D341Med (cell line): ENCODE measurements at places on chromosomes 3 and 15.

DNA sequence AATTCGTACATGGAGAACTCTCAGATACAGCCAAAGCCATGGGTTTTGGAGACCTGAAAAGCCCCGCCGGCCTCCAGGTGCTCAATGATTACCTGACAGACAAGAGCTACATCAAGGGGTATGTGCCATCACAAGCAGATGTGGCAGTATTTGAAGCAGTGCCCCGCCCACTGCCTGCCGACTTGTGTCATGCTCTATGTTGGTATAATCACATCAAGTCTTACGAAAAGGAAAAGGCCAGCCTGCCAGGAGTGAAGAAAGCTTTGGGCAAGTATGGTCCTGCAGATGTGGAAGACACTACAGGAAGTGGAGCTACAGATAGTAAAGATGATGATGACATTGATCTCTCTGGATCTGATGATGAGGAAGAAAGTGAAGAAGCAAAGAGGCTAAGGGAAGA is 23.5 kb downstream of the MYO5A start:
- DNase-seq: no peak

GRCh38 chr3:119120480-119120879 is 25.5 kb upstream of the TEX55 start:
- no peak for DNase-seq

DNA sequence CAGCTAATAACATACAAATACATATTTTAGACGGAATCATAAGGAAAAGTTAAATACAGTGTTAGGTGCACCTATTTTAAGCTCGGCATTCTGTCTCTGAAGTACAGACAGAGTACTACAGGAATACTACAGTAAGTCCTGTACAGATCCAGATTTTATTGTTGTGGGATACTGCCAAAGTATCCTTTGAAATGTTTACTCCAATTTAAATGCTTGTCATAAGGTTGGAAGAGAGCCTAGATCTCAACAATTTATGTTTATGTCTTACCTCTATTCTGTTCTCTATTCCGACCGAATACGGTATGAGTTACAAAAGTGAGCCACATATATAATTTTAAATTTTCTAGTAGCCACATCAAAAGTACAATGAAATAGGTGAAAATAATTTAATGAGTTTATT is 25.3 kb downstream of the PLD1 start:
- DNase-seq: no peak

- no peak for DNase-seq
These were observed 304.0 kb downstream of the ZNF385D start for GRCh38 chr3:21446945-21447475.

GRCh38 chr15:76024021-76024768 is 12.0 kb upstream of the NRG4 start:
- no peak for DNase-seq
